ENCODE measurements at places on chromosomes 1 and 21.

DNA sequence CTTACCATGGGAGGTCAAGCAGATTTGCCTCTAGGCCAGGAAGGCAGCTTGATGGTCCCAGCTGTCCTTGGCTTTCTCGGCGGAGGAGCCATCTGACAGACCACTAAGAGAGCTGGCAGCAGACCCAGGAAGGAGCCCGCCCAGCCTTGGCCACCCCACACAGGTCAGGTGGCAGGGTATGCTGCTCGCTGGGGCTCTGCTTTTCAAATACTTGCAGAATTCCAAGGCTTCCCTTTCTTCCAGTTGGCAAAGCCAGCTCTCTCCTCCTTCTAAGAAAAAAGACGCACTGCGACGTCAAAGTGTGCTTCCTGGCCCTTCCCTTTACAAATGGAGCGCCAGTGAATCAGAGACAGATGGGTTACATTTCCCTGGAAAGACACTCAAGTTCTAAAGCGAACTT is 229.4 kb downstream of the CACNA1E start:
- DNase-seq, result no peak

- no peak for DNase-seq
Measured at GRCh38 chr21:42189860-42190485, 29.0 kb upstream of the ABCG1 start.

GRCh38 chr1:35708441-35708921 is 10.2 kb downstream of the C1orf216 start:
- DNase-seq, result peak; percentile 90

- DNase-seq, result no peak
Measured at GRCh38 chr1:207028884-207029650, 3.5 kb downstream of the C1orf116 start.

- no peak for DNase-seq
Measured at GRCh38 chr1:181160998-181161870, 72.7 kb downstream of the IER5 start.

DNA sequence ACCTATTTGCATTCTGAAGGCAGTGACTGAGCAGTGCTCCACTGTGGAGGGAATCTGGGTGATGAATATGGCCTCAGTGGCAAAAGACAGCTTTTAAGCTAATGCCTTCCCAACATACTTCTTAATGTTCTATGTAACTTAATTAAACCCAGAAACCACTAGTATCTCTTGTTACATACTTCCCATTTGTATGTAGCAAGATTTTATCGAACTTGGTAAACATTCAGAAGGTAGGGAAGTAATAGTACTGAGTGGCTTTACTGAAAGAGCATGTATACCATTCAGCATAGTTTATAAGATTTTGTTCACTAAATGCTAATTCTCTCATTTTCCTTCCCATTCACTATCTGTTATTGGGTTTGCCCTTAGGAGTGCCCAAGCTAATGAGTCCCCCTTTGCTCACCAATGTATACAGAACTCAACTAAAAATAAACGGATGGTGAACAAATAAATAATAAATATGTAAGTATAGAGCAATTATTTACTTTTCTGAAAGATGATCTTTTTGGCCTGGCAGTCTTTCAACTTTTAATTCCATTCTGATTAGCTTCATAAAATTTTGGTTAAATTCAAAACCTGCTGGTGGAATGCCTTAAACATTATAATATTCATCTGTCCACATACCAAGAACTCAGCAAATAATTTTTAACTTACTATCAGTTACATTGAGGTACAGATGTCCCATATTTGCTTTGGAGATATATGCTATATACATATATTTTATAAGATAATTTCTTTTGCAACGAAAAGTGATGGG is 204.4 kb downstream of the APP start:
- DNase-seq, result no peak

DNA sequence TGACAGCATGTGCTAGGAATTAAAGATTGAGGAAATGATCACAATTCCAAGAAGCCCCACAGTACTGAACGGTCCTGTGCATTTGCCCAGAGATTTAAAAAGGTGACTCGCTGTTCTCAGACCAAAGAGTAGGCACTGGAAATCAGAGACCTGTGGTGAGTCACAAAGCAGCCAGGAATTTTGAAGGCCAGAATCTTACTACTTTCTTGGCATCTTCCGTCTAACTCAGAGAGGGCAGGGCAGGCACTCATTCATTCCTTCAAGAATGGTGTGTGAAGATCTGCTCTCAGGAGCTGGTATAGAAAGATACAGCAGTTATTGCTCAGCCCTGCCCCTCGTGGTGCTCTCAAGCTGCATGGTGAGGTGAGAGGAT is 57.9 kb downstream of the BRINP2 start:
- no peak for DNase-seq

DNA sequence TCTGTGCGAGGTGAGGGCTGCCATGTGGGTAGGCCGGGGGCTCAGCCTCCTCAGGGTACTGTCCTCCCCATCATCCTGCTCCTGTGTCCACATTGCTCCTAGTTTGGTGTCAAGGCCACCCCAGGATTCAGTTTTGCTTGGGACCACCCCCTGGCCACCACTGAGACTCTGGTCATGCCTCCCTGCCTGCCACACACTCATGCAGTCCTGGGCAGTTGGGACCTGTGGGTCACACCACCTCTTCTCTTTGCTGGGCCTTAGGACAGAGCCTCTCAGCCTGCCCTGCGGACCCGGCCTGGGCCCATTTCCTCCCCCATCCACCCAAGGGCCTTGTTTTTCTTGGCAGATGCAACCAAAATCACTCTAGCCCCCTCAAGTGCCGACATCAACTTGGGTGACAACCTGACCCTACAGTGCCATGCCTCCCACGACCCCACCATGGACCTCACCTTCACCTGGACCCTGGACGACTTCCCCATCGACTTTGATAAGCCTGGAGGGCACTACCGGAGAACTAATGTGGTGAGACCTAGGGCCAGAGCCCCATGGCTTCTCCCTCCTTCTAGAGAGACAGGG is 19.4 kb downstream of the TMEM81 start:
- DNase-seq, result no peak

- DNase-seq, result no peak
Measured at GRCh38 chr1:221711063-221711577, 30.8 kb downstream of the DUSP10 start.

- no peak for DNase-seq
Measured at GRCh38 chr1:51378871-51379270, 48.5 kb upstream of the TTC39A start.

DNA sequence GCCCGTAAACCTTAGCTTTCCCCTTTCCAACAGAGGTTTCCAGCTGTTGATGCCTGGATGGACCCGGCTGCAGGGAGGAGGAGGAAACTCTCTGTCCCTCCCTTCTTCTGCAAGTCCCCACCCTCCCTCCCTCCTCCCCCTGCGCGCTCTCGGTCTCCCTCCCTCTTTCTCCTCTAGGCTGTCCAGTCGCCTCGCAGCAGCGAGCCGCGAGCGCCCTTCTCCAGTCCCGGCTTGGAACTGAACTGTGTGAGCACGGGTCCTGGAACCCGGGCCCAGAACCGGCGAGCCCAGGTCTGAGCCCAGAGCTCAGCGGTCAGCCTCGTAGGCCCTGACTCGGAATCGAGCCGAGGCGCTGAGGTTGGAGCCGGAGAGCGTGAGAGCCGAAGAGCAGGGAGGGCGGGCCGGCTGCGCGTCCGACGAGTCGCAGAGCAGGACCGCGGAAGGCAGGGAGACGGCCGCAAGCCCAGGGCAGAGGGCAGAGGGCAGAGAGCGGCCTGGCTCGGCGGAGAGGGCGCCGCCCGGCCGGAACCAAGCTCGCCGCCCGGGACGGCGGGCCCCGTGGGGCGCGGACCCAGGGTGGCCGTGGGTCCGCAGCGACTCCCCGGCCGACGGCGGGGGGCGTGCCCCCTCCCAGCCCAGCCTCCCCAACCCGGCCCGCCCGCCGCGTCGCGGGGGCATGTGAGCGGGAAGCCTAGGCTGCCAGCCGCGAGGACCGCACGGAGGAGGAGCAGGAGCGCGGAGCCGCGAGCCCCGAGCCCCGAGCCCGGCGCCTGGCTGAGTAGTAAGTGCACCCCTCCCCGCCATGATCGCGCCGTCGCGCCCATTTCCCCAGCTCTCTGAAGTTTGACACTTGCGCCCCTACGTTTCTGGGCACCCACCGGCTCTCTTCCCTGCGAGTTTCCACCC is at the start of gene SOX13:
Gene SOX13 (plus strand): TSS at position 185 of the 906 bp plus-strand sequence. CDS start 39,801 bp downstream, outside the sequence.
- DNase-seq, result peak; percentile 79

- no peak for DNase-seq
Measured at GRCh38 chr21:38470755-38471154, 27.5 kb downstream of the ERG start.

- no peak for DNase-seq
Measured at GRCh38 chr1:47708658-47709018, 270.8 kb downstream of the FOXD2 start.

DNA sequence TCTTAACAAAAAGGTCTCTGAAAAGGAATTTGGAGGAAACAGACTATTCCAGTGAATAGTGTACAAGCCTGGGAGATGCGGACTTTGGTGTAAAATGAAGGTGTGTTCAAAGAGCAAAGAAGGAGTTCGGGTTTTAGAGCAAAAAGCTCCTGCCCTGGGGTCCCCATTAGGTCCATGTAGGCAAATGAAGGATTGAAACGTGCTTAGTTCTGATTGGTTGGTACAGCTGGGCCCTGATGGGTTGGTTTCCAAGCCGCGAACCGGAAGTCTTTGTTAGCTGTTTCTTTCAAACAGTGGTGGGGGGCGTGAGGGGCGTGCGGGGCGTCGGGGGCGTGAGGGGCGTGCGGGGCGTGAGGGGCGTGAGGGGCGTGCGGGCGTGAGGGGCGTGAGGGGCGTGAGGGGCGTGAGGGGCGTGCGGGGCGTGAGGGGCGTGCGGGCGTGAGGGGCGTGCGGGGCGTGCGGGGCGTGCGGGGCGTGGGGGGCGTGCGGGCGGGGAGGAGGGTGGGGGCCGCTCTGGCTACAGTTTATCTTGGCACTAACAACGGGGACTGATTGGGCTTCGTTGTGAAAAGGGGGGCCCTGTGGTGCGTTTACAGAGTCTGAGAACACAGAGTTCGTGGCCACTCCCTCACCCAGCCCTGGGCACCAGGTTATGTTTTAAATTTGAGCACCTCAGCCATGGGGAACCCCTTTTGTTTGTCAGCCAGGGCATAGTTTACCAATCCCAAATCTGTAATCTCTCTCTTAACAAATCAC is 29.4 kb downstream of the LRRC3 start:
- no peak for DNase-seq

DNA sequence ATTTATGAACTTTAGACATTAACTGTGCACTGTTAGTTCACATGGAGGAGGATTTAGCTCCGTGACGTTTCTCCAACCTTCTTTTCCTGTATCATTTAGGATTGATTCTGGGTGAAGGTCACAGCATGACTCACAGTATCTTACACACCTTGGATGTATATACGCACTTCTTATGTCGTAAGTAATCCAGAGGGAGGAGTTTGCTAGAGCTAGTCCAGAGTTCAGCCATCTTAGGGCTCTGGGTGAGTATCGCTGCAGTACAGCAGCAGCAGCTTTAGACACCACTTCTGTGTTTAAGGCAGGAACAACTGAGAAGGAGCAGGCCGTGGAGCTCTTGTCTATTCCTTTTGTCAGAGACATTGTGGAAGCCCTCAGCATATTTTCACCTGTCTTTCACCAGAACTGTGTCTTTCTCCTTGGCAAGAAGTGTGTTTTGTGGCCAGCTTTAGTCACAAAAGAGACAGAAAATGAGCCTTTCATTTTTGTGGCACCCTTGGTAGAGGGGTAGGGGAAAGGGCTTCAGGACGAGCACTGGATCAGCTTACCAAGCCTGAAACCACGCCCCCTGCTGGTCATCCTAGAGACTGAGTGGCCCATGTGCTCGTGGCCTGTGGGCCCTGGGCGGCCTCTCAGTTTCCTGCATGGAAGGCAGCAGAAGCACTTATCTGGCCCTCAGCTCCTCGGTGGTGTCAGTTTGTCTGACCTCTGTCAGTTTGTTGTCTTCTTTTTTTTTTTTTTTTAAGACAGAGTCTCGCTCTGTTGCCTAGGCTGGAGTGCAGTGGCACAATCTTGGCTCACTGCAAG is 64.0 kb downstream of the ADARB1 start:
- peak; percentile 53 for DNase-seq

GRCh38 chr1:87291107-87291506 is 37.6 kb upstream of the LMO4 start:
- DNase-seq, result no peak

DNA sequence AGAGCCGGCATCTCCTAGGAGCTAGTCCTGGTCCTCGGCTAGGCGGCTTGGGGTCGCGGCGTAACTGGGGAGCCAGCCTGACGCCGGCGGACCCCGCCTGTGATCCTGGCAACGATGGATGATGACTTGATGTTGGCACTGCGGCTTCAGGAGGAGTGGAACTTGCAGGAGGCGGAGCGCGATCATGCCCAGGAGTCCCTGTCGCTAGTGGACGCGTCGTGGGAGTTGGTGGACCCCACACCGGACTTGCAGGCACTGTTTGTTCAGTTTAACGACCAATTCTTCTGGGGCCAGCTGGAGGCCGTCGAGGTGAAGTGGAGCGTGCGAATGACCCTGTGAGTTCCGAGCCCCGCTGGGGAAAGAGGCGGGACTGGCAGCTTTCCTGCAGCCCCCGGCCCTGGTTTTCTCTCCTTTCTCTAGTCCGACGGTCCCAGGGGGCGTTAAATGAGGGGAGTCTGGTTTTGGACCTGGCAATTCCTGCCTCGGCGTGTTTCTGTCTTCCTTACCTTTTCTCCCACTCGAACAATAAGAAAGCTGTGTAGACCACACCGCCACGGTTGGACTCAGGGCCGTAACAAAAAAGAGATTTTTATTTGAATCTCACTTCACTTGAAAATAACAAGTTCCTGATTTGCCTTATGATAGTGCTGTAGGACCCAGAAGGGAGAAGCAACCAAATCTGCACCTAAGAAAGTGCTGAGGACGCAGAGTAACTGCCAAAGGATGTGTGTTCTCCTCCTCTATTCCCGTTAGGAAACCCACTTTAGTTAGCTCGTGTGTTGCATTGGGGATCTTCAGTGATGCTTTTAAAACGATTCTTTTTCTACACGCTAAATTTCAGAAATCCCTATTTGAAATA is at the start of gene SPRTN:
Gene SPRTN (plus strand): TSS at position 24 of the 859 bp plus-strand sequence. CDS start 91 bp downstream, at position 115.
- DNase-seq, result no peak

- DNase-seq, result no peak
Measured at GRCh38 chr1:3695326-3696217, 43.3 kb downstream of the TP73 start.

GRCh38 chr1:210262167-210262896 is 29.7 kb downstream of the SERTAD4 start:
- no peak for DNase-seq

DNA sequence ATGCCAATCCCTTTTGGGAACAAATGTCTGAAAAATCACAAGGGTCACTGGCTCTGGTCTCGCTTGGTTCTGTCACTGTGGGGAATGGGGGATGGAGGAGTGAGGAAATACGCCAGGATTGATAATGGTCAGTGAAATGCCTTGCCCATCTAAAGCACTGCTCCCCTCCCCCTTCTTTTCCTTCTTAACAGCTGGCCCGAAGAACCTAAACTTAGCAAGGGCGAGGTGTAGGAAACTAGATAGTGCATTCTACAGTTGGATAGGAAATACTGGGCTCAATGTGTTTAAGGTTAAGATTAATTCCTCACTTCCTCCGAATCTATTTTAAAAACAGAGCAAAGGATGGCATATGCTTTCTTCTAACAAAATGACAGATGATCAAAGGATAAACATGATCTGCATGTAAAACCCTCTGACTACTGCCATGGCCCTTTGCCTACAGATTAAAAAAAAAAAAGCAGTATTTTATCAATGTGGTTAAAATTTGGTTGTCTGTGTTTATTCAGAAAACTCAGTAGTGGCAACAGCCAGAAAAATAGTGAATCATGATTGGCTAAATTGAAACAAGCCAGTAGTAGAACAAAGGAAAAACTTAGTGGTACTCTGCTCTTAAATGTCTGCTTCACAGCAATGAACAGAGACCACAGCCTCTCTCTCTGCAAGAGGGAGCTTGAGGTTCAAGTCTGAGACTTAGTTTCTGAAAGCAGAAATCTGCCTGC is 86.1 kb upstream of the VAV3 start:
- DNase-seq, result no peak

GRCh38 chr1:34770891-34771504 is 10.0 kb upstream of the GJB3 start:
- no peak for DNase-seq
